ENCODE measurements at places on chromosomes 7 and 10.

- no peak for DNase-seq
These were observed 42.1 kb upstream of the IKZF1 start for GRCh38 chr7:50262446-50262845.

DNA sequence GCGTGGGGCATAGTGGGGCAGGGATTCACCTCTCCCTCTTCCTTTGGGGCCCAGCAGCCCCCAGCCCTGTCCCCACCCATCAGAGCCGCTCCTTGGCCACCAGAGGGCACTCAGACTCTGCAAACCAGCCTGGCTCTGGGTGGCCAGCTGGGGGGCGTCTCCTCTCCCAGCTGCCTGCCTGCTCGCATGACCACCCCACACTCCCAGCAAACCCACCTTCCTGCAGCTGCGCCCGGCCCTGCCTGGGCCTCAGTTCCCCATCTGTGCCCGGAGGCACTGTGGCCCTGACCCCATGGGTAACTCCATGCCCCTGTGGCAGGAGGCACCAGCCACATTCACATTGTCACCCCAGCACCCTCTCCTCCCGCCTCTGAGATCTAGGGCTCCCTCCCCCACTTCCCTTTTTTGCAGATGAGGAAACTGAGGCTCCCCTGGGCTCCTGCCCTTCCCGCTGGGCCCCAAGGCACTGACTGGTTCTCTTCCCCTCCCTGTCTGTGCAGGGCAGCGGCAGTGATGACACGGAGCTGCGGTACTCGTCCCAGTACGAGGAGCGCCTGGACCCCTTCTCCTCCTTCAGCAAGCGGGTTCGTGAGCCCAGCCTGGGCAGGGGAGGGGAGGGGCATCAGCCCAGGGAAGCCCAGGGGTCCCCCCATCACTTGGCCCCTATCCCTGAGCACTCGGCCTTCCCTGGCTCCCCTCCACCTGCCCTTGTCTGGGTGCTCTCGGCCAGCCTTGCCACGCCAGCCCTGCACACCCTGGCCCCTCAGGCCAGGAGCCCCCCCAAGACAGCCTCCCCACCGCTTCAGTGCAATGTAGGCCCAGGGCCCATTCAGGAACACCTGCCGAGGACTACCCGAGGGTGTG lies 6.9 kb upstream of the SH2B2 start:
- DNase-seq: peak; percentile 80

GRCh38 chr10:16436758-16437539 lies at the start of gene PTER:
PTER (plus strand) TSS chr10:16437010; CDS start chr10:16484385, 47,375 bp downstream.
- DNase-seq: peak; percentile 93

GRCh38 chr7:94426980-94427875 lies 32.5 kb downstream of the COL1A2 start:
- no peak for DNase-seq

DNA sequence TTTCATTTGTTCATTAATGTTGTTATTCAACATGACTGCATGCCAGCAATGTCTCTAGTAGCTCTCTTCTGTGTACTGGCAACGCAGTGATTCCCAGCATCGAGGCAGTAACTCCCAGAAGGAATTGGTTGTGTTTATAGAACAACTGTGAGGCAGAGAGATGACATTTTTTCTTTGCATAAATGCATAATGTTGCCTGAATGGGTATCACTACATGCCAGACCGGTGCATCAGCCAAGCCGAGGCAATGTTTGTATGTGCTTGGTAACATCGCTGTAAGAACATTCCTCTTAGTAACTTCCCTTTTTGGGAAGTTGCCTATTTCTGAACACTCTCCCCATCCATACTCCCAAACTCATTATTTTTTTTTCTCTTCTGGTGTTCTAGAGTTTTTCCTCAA lies 182.9 kb downstream of the HTR7 start:
- peak; percentile 46 for DNase-seq

GRCh38 chr10:132926070-132926469 lies 16.3 kb downstream of the CFAP46 start:
- no peak for DNase-seq

DNA sequence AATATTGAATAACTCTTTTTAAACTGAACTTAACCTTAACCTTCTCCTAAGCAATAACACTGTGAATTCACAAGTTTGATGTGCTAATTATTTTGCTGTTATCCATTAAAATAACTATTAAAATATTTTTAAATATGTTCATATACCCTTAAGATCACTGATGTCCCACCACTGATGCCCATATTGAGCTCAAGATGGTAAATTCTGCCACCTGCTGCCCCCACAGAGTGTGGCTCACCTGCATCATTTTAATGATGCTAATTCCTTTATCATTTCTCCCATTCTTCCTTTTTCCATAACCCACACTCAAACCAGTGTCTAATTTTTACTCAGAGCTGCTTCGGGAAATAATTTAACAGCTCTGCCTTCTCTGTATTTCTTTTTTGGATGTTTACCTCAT lies 82.3 kb upstream of the ARID5B start:
- no peak for DNase-seq

- peak; percentile 68 for DNase-seq
These were observed 210.1 kb upstream of the STK17A start for GRCh38 chr7:43372676-43373355.

DNA sequence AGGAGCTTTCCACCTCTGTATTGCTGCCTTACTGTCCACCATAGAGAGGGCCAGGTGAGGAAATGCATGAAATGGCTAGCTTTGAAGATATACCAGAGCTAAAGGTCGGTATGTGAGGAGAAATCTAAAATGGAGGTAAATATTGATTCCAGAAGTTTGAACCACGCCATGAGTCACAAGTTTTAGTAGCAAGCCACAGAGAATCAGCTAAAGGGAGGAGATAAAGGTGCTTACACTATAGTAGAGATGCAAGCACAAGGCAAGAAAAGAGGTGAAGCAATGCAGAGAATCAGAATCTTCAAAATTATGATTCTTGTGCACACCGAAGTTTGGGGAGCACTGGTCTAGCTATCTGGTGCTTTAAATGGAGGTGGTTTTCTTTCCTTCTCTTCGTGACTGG lies 3.0 kb upstream of the GSAP start:
- no peak for DNase-seq

- no peak for DNase-seq
These were observed 72.1 kb downstream of the WNT2 start for GRCh38 chr7:117250801-117251200.

GRCh38 chr10:13672548-13672947 lies 85.8 kb downstream of the PRPF18 start:
- DNase-seq: peak; percentile 89

DNA sequence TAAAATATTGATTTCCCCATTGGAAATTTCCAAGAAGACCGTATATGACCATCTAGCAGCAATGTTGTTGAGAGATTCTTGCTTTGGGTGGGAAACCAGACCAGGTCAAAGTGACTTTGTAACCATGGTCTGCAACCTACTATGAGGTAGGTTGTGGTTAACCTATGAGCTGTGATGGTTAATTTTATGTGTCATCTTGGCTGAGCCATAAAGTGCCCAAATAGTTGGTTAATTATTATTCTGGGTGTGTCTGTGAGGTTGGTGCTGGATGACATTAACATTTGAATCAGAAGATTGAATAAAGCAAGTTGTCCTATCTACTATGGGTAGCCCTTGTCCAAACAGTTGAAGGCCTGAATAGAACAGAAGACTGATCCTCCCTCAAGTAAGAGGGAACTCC lies 18.3 kb upstream of the RALA start:
- DNase-seq: no peak

GRCh38 chr10:117818721-117819120 lies 228.0 kb downstream of the RAB11FIP2 start:
- no peak for DNase-seq

GRCh38 chr7:64626557-64626956 lies 39.4 kb upstream of the ZNF107 start:
- no peak for DNase-seq

DNA sequence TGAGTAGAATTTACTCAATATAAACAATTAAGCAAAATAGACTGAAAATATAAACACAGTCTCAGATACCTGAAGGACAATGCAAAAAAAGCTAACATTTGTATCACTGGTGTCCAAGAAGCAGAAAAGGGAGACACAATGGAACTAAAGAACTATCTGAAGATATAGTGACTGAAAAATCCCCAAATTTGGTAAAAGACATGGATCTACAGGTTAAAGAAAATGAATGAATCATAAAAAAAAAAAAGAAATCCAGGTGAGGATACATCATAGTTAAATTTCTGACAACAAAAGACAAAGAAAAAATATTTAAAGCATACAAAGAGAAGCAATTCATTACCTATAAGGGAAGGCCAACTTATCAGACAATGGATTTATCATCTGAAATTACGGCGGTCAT lies 114.7 kb upstream of the PPP1R3A start:
- no peak for DNase-seq

DNA sequence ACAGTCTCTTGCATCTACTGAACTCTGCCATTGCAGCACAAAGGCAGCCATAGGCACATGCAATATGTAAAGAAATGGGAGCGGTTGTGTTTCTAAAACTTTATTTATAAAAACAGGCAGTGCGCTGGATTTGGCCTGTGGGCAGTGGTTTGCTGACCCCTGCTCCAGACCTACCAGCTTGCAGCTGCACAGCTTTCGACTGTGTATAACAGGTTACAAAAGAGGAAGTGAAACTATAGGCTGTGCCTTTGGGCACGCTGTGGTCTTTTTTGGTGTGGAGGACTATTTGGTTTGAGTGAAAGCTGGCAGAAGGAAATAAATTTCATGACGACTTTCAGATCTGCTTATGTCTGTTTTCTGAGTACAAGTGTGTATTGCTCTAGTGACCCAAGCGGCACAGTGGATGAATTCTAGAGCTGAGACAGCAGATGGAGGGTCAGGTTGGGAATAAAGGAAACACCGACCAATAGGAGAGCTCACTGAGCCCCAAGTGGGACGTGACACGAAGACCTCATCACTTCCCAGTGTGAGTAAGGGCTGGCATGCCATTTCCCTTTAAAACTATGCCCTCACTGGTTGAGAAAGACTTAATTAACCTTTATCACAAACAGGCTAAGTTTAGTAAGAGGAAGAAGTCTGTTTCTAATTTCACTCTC lies 152.7 kb downstream of the ANK3 start:
- DNase-seq: no peak

DNA sequence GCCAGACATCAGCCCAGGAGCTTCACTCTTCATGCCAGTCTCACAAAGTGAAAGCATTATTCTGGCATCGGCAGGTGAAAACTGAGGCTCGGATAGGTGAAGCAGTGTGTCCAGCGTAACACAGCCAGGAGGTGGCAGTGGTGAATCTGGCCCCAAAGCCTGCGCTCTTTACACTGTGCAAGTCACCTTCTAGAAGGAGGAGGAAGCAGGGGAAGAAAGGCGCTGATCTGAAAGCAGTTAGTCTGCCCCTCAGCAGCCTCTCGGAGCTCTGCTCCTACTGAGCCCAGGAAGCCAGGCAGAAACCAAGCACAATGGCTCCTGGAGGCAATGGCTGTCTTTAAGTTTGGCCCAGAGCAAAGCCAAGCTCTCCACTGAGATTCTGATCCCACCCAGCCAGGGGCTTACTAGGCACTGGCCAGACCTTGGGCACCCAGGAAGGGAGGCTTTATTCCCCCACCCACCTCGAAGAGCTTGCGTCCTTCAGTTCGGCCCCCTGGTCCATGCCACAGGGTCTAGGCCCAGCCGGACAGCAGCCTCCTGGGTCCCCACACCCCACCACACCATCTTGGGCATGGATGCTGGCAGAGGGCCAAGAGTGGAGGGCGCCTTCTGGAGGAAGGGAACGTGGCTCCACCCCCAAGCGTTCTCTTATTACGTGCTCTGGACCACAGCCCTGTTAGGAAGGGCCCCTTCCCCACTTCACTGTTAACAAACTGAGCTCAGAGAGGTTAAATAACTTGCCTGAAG lies 104.5 kb downstream of the GRID1 start:
- peak; percentile 13 for DNase-seq

GRCh38 chr10:128664729-128665128 lies 538.5 kb upstream of the MKI67 start:
- peak; percentile 29 for DNase-seq

DNA sequence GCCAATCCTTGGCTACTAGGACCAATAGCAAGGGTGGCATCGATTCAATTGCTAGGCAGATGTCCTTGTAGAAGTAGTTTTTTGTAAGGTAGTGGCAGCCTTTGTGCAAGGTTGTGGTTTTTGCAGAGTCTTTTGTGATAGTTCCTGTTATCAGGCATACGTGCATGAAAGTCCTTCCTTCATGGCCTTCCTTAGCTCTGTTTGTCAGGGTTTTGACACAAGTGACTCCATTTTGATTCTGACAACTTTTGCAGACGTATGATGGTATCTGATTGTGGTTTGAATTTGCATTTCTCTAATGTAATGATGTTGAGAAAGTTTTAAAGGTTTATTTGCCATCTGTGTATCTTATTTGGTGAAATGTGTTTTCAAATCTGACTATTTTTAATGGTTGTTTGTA lies 71.8 kb upstream of the SYPL1 start:
- DNase-seq: no peak

DNA sequence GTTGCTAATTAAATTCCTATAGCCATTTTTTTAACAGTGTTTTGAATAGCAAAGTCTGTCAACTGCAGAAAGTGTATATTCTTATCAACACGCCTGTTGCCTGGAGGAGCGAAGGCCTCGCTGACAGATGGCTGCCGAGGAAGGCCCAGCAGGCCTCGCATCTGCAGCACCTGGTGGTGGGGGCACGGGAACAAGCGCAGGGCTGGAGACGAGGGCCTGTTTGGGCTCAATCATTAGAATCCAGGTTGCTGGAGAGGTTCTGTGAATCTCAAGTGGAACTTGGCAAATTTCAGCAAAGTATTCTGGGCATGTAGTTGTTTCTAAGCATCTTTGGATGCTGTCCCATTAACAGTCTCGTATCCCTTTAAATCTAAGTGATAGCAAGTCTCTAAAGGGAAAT lies 66.1 kb upstream of the FAM204A start:
- peak; percentile 42 for DNase-seq

DNA sequence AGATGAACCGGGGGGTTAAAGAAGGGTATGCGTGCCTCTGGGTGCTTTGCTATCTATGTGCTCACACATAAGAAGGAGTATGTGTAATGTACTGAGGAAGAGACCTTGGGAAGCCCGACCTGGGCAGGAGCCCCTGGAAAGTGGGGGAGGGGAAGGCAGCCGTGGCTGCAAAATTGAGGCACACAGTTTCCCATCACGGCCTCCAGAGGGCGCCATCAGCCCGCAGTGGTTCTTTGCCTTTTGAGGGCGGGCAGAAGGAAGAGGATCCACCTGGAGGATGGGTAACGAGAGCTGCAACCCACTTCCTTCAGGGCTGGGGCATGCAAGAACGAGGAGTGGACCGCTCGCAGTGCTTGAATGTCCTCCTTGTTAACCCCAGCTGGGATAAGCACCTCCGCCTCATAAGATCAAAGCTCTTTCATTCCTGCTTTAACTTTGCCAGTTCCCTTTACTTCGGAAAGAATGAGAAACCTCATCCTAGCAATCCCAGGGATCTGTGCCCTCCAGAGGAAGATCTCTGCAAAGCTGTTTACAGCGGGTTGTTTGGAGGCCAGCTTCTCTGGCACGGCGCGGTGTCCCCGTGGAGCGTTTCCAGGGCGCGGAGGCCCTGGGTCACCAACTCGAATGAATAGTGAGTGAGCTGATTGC lies 77.9 kb downstream of the PCGF5 start:
- peak; percentile 87 for DNase-seq

All from lung (tissue), 17 donors.